ENCODE measurements at places on chromosomes 4 and X.

DNA sequence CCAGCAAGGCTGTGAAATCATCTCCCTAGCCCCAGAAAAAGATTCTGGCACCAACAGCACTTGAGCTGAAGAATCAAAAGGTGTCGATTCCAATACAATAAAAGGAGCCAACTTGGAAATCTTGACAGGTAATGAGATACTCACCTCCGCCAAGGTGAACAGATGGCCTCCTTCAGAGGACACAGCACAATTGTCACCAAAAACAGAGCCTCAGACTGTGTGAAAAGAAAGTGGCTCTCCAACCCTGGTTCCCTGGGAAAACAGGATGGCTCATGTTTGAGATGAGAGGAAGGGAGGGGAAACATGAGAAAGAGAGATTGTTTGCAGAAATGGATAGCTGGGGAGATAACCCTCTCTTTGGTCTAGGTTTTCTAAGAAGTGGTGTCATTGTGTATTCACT is 168.9 kb downstream of the HS3ST1 start:
- DNase-seq = no peak

DNA sequence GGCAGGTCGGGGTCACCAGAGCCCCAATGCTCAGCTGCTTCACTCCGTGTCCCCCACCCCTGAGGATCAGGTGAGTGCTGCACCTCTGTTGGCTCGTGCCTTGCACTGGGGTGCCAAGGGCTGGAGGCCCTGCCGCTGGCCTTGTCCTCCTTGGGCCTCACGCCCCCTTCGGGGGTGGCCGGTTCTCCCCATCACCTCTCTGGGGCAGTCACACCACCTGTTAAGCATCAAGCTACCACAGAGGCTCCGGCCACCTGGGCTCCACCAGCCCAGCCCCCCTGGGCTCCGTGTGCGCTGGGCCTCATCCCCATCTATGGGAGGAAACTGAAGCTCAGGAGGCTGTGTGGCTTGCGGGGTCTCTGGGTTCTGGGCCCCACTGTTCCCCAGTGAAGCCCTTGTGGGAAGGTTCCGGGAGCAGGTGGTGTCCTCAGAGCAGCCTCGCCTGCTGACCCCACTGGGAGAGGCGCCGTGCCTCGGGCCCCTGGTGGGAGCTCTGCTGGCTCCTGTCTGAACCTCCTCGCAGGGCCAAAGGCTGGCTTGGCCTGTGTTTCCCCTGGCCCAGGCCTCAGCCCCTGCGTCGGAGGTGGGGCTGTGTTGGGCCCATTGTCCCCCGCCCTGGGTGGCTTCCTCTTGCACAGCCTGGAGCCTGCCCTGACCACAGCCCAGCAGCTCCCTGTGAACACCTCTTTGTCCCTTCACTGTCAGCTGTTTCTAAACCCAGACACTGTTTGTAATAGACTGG is 30.8 kb downstream of the DOK7 start:
- DNase-seq = no peak

GRCh38 chr4:107330916-107331315 is 294.8 kb upstream of the DKK2 start:
- DNase-seq = no peak

DNA sequence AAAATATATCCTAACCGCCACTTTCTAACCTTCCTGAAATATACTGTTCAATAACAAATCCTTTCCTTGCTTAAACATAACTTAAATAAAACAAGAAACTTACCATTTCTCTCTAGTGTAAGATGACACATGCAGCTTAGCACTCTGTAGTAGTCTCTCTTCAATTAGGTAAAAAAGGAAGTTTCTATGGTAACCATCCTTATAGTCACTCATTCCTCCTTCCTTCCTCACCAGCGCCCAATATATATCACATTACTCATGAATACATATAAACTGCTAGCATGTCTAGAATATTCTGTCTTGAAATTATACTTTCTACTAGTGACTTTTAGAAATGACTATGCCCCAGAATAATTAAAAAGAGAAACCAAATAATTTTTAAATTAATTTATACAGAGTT is 112.2 kb downstream of the SNCA start:
- DNase-seq = no peak

GRCh38 chr4:2500547-2500946 is 31.6 kb downstream of the RNF4 start:
- no peak for DNase-seq

- DNase-seq = no peak
Observed at GRCh38 chr4:151460434-151460833, 51.5 kb downstream of the FHIP1A start.
